ENCODE measurements at places on chromosomes 3 and 15.

GRCh38 chr15:80929225-80929624 is 60.4 kb downstream of the MESD start:
- DNase-seq = peak; percentile 19

GRCh38 chr15:39397883-39398282 is 183.0 kb upstream of the THBS1 start:
- DNase-seq = no peak

GRCh38 chr15:75037685-75038084 is 14.3 kb downstream of the PPCDC start:
- no peak for DNase-seq

- no peak for DNase-seq
These were observed 219.3 kb upstream of the TTC14 start for GRCh38 chr3:180382638-180383180.

- peak; percentile 10 for DNase-seq
These were observed at the start of gene ADAMTS7 for GRCh38 chr15:78811124-78811824. Gene ADAMTS7 (minus strand): TSS chr15:78811464. CDS start chr15:78811220, 244 bp downstream.

DNA sequence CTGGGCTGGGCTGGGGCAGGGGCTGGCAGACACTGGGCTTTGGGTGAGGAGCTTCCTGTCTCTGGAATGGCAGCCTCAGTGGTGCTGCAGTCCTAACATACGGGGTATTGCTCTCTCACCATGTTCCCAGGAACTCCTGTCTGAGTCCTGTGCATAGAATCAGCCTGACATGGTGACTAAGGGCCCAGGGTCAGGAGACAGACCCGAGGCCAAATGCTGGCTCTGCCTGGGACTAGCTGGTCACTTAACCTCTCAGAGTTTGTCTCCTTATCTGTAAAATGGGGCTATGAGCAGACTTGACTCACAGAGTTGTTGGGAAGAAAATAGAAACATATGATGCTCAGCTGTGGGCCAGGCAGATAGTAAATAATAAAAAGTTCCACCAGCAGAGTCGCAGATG is 28.3 kb downstream of the PRKCD start:
- DNase-seq = no peak

GRCh38 chr15:36601497-36601932 is 22.1 kb downstream of the CDIN1 start:
- no peak for DNase-seq

GRCh38 chr3:111277226-111277625 is 205.6 kb downstream of the NECTIN3 start:
- DNase-seq = peak; percentile 2

DNA sequence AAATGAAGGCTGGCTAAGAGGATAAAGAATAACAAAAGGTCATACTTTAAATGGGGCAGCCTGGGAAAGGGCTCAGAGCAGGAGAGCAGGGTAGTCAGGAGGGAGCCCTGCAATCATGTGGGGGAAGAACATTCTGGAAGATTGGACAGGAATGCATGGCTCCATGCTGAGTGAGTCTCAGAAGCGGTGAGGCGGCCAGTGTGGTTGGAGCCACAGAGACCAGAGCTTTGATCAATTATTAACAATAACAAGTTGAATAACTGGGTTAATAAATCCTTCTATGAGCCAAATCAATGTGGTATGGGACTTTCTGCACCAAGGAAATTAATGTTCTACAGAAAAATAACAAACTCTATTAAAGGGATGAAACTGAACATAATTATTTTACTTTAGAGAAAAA is 57.9 kb upstream of the DCUN1D1 start:
- no peak for DNase-seq

DNA sequence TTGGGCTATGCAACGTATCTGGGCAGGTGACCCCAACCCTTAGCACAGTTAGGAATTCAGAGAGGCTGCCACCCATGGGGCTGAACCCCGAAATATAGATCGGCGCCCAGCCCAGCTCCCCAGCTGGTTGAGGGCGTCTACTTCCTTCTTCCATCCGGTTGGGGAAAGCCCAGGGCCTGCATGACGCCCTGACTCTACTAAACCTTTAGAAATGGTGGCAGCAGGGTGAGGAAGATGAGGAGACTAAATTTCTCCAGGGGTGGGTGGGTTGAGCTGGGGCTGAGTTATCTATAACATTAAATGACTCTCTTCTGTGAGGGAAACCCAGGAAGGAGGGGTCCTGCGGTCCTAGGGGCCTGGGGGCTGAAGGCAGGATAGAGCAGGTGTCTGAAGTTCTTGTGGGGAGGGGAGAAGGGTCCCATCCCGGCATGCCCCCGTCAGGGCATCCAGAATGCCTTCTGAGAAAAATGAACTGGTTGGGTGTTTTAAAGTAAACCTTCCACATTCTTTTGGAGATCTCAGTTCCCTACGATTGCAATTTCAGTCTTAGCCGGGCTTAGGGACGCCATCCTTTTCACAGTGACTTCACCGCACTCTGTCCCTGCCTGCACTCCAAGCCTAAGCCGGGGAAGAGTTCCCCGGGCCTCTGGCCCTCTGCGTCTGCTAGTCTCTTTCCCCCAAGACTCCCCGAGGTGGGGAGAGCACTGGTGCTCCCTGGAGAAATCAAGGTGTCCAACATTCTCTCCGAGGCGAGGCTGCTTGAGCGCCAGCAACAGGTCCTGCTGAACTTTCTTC is 28.5 kb downstream of the NR2F2 start:
- DNase-seq = no peak

GRCh38 chr3:170524073-170524472 is 61.8 kb downstream of the SLC7A14 start:
- no peak for DNase-seq

GRCh38 chr3:27219127-27219845 is 149.9 kb downstream of the NEK10 start:
- DNase-seq = no peak

DNA sequence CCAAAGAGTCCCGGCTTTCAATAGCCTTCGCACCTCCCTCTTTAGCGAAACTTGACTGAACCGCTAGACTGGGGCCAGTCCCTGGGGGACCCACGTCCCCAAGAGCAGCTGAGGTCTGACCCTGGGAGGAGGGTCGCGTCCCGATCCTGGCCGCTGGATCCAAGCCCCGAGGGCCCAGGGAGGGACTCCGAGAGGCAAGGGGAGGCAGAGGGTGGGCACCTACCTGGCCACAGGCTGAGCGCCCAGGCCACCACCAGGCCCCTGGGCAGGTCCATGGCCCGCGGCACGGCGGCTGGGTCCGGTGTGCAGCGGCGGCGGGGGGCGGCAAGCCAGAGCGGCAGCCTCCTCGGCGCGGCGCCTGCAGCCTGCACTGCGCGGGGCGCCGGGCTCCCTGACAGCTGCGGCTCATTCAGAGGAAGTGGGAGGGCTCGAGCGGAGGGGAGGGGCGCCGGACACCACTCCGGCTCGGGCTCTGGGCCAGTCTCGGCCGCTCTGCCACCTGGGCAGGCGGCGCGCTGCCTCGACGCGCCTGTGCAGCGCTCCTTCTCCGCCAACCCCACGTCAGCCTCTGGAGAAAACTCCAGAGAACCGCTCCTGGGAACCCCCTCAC is at the start of gene ITGA11:
TSS of gene ITGA11 (minus strand) at position 372 of the 610 bp plus-strand sequence. CDS start at position 275, 97 bp downstream.
- DNase-seq = no peak

DNA sequence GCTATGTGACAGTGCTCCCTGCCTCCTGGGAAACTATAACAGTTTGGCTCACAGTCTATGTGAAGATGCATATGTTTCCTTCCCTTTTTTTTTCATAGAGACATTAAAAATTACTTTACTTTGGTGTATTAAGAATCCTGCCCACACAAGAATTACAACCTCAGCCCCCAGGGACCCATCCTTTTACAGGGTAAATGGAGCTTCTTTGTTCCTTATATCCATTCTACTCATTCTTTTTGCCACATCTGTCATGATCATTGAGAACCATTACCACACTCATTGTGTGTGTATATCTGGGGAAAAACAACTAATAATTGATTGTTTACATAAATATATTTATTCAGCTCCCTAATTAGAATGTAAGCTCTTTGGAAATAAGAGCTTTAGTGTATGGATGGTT is 157.4 kb downstream of the SSR3 start:
- DNase-seq = no peak

- DNase-seq = no peak
These were observed 991.1 kb downstream of the GBE1 start for GRCh38 chr3:80770106-80771074.

DNA sequence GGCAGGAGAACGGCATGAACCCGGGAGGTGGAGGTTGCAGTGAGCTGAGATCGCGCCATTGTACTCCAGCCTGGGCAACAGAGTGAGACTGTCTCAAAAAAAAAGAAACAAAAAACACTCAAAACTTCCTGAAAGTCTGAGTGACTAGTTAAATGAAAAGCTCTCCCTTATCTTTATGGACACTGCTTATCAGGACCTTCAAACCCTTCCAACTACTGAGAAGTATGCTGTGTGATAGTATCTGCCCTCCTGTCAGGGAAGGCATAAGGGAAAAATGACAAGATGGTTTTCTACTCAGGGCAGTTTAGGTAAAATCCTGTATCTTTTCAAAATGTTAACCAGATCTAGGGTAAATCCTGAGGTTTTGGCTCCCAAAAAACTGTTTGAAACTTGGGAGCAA is 21.8 kb downstream of the EMC7 start:
- no peak for DNase-seq

DNA sequence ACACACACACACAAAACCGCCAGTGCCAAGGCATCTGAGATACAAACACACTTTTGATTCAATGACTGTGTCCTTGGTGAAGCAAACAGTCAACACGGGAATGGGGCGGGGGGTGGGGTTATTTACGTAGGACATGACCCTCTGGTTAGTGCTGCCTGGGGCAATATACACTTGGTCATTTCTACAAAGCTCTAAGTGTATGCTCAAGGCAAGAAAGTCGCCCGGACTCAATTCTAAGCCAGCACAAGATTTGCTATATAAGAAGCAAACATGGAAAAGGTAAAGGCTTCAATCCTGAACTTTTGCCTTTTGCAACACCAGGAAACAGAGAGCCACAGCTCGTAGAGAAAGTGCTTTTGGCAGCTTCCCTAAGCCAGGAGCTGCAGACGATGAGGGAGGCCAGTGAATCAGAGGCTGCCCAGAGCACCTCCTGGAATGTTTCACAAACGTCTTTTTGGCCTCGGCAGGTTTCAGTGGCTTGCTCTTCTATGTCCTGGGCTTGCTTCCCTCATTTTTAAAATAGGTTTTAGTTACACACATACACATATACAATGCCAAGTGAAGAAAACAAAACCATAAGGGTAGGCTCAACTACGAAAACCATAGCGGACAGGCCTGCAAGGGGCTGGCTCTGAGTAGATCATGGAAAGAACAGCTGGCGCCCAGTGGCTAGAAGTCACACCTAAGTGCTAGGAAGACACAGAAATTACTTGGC is 73.6 kb downstream of the TM4SF4 start:
- DNase-seq = no peak

- DNase-seq = no peak
These were observed 841.9 kb downstream of the CADM2 start for GRCh38 chr3:85800676-85801075.

GRCh38 chr3:36803091-36803791 is 38.9 kb upstream of the DCLK3 start:
- no peak for DNase-seq

- no peak for DNase-seq
These were observed 15.0 kb downstream of the SEMA3G start for GRCh38 chr3:52429779-52430415.

GRCh38 chr15:63250312-63250965 is 27.0 kb upstream of the APH1B start:
- DNase-seq = peak; percentile 70

DNA sequence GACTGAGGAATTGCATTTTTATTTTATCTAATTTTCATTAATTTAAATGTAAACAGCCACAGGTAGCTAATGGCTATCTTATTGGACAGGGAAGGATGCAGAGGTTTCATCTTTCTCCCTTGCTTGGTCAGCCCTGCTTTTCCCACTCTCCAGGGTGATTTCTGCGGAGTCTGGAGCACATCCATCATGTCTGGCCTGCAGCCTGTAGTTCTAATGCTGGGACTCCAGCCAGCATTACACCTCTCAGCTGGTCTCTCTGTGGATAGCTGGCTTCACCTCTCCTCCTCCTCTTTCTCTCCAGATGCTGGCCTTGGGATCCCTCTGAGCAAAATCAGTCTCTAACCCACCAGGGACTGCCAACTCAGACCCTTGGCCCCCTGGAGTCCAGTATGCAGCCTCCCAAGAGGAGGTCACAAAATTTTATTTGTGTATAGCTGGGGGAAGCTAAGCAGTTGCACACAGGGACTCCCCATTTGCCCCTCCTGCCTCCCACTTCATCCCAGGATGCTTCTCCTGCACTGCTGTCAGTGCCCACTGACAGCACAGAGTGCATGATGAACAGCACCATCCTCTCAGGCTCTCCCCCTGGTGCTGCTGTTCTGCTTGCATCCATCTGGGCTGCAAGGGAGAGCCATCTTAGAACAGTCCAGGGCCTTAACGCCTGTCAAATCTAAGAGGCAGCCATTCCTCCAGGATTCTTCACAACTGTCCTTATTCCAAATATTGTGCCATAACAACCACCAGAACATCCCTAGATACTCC is 1.7 kb downstream of the BFSP2 start:
- DNase-seq = no peak

DNA sequence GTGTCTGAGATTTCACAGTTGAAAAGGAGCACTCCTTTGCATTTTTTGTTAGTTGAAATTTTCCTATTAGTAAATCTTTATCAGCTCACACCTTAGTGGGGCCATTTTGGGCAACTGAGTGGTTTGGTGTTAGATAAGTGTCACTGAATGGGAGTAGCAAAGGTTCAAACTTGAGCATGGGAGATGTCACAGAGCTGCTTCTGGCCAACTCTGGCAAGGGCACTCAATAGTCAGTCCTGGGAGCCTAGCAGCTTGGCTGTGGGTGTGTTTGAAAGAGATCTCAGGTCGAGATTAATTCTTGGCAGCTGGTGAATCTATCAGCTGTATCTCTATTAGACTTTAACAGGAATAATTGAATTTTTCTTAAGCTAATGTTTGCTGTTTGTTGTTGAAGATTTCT is 579.3 kb downstream of the EDEM1 start:
- no peak for DNase-seq

GRCh38 chr15:73838831-73839426 is 34.4 kb upstream of the TBC1D21 start:
- no peak for DNase-seq

GRCh38 chr3:15557511-15557946 is 36.0 kb upstream of the COLQ start:
- peak; percentile 52 for DNase-seq

DNA sequence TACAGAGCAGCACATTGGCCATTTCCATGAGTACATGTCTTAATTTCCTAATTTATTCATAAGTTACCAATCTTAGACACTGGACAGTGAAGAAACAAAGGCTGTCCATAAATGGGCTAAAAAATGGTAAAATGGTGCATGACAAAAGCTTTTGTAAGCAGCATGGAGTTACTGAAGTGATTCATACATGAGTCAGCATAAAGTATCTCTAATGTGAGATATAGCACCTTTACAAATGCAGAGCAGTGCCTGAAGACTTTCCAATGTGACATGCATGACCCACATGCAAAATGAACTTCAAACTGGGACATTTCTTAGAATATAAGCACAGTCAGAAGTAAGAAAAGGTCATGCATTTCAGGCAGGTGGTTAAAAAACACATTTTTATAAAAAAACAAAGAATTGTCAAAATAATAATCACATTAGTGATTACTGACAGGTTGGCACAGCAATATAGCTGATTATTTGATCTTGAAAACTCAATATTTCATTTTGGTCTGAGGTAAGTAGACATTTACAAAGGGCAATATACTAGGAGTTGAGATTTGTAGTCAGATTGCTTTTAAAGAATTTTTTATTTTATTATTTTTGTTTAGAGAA is 299.3 kb downstream of the PLCL2 start:
- no peak for DNase-seq
